ENCODE measurements at places on chromosomes 11 and 22.
A peak's percentile ranks its signal among the peaks of the same experiment; 100 is the strongest.

- DNase-seq = no peak
Observed at GRCh38 chr11:42237701-42238235, 778.3 kb upstream of the LRRC4C start.

- no peak for DNase-seq
Observed at GRCh38 chr11:61369372-61370348, 7.5 kb downstream of the TMEM138 start.

- DNase-seq = no peak
Observed at GRCh38 chr11:131491503-131491902, 121.1 kb downstream of the NTM start.

DNA sequence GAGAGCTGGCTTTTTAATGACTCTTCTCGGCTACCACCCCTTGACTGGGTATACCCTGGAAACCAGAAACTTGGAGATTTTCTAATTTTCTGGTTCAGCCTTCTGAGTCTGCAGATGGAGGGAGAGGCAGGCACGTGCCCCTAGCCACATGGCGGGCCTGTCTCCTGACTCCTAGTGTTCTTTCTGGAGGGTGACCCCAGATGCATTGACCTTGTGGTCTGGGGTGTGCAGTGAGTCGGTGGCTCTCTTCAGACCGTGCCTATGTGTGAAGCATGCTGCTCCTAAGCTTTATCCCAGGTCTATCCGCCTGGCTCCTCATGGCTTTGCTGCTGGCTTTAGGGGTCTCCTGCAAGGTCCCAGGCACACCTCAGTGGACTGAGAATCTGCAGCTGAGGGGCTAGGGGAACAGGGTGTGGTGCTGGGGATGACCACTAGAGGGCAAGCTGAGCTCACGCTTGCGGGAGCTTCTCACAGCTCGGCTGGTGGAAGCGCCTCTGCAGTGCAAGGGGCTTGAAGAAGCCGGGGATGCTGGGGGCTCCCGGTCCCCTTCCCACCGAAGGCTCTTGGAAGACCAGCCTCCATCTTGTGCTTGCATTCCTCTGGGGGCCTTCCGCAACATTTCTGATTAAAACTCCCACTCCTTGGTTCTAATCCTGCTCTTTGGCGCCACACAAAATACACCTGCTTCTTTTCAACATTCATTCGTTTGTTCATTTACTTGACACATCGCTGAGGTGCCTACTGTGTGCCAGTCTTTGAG, 51.8 kb downstream of the OTOG start:
- DNase-seq = peak; percentile 47

DNA sequence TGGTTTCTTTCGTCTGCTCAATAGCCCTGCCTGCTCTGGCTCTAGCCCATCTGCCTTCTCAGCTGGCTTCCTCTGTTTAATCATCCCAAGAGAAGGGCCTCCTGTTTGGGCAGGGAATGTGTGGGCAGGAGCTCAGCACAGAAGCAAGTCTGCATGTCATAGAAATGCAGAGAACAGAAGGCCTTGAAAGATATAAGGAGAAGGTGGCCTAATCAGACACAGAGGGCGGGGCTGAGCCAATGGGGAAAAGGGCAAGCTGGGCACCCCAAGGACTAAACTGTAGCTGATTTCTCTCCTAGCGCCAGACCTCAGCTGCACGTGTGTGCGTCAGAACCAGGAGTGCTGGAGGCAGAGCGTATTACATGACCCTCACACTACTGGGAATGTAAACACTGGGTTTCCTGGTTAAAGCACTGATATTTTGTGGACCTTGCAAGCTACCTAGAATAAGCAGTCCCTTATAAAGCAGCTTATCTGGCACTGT, 7.6 kb upstream of the CCKBR start:
- DNase-seq = no peak

- DNase-seq = no peak
Observed at GRCh38 chr22:22076361-22076760, 93.8 kb upstream of the TOP3B start.

DNA sequence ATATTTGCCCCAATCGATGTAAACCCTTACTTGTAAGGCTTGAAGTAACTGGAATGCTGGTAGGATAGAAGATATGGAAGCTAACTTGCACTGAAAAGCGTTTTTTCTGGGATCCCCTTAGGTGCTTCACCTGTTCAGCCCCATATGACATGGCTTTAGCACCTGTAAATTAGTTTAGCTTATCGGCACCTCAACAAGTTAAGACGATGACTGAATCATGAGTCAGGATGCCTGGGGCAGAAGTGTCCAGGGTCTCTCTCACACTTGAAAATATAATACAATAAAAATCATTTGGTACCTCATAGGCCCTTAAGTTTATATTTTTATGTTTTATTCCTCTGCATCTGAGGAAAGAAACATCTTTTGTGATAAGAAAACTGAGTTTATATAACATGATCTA, 409.2 kb upstream of the LRRC4C start:
- DNase-seq = no peak
